Left kidney (tissue), 8 donors: ENCODE measurements at places on chromosomes 4 and X. TPM values are rescaled to one million over a fixed set of nuclear protein-coding genes. Genes with fewer than 3 reads are reported as not detected.

- no peak for DNase-seq
These were observed 99.0 kb downstream of the ANOS1 start for GRCh38 chrX:8632924-8633323.

DNA sequence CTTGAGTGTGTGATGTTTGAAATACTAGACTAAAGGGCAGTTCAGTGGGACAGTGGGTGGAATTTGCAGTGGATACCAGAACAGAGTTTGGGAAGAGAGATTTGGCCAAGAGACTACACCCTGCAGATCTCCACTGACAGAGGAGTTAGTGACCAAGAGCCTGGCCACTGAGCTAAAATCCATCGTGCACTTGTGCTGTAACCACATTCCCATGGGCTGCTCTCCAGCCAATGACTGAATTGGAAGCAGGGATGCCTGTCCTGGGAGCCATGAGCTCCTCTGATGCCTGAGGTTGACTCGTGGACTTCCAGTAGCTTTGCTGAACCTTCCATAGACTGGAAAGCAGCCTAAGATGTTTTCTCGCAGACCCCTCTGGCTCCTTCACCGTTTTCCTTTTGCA lies 296.1 kb downstream of the TRIML1 start:
- DNase-seq = no peak

GRCh38 chr4:79584902-79585301 lies 176.9 kb upstream of the GK2 start:
- DNase-seq = no peak

DNA sequence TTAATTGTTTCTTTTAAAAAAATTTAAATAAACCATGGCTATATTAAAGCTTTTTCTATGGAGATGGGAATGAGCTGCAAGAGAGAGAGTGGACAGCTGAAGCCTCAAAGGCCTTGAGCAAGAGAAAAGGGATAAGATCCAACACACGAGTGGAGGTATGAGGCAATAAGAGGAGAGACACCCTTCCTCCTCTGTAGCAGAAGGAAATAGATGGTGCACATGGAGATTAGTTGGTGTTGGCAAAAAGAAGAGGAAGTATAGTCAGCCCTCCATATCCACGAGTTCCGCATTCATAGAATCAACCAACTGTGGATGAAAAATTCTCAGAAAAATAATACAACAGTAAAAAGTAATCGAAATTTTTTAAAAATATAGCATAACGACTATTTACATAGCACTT lies 3.2 kb downstream of the CXorf38 start:
- no peak for DNase-seq

TMEM150C gene
- 34.5 TPM for polyA plus RNA-seq

ADGRG4 gene
- polyA plus RNA-seq = not detected

MANBA gene
- polyA plus RNA-seq = 23.9 TPM

DNA sequence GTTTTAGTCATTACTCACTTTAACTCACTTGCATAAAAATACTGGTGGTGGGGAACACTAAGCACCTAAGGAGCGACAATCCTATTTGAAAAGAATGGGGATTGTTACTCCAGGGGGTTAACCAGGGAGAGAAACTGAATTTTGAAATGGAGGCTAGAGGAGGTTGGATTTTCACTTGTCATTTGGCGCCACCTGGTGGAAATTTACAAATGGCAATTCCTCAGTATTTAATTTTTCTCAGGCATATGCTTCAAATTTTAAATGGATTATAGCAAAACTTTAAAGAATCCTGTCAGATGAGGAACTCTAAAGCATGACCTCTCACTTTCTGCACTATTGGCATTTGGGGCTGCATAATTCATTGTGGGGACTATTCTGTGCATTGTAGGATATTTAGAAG lies 2.7 kb upstream of the GEMIN8 start:
- peak; percentile 50 for DNase-seq

SSX2 gene
- not detected for polyA plus RNA-seq

DNA sequence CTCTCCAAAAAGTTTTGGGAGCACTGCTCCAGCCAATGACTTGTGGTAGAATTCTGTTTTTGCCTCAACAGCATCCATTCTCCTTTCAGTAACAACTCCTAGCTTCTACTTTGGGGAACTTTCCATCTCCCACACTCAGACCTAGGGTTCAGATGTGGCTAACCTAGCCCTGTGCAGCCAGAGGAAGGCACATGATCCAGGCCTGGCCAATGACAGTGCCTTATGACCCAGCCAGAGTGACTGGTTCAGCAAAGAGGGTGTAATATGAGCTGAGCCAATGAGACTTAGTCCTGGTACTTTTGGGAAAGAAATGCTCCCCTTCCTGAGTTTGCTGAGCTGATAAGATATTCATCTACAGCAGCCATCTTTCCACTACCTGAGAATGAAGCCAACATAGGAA lies 5.4 kb upstream of the USP46 start:
- DNase-seq = no peak

GRCh38 chr4:111480510-111480909 lies 664.7 kb upstream of the FAM241A start:
- no peak for DNase-seq

- no peak for DNase-seq
These were observed 1075.0 kb upstream of the TENM3 start for GRCh38 chr4:181168011-181168805.

DNA sequence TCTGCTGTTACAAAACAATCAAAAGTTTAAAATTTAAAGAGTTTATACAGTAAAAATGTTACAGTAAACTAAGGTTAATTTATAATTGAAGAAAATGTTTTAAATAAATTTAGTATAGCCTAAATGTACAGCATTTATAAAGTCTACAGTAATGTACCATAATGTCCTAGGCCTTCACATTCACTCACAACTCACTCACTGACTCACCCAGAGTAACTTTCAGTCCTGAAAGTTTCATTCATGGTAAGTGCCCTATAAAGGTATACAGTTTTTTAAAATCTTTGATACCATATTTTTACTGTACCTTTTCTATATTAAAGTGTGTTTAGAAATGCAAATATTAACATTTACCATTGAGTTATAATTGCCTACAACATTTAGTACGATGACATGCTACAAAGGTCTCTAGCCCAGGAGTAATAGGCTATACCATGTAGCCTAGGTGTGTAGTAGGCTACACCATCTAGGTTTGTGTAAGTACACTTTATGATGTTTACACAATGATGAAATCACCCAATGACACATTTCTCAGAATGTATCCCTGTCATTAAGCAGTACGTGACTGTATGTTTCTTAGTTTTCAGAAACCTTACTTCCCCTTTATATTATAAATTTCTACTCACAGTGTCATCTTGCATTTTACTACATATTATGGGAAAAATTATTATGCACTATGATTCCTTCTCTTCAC lies 320.8 kb downstream of the ADAM29 start:
- DNase-seq = no peak

SPACA5 gene
- 0.58 TPM for polyA plus RNA-seq

DCHS2 gene
- 8.4 TPM for polyA plus RNA-seq

- DNase-seq = peak; percentile 30
These were observed 82.1 kb upstream of the IQCM start for GRCh38 chr4:149897783-149898182.

DNA sequence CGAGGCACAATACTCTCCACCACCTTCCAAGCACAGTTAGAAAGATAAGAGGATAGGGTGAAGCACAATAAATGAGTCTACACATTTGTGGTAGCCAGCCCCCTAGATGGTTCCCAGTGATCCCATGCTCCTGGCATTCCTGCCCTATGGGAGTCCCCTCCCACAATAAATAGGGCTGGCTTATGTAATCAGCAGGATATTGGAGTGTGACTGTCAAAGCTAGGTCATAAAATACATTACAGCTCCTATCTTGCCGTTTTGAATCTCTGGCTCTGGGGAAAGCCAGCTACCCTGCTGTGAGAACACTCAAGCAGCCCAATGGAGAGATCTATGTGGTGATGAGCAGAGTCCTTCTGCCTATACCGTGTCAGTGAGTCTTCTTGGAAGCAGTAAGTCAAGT lies 198.7 kb upstream of the NOCT start:
- no peak for DNase-seq

- DNase-seq = no peak
These were observed 1348.8 kb downstream of the STIM2 start for GRCh38 chr4:28209371-28209924.

GRCh38 chr4:48704091-48704802 lies 75.8 kb downstream of the FRYL start:
- no peak for DNase-seq

GRCh38 chr4:15836362-15836761 lies 58.2 kb downstream of the CD38 start:
- DNase-seq = no peak

DNA sequence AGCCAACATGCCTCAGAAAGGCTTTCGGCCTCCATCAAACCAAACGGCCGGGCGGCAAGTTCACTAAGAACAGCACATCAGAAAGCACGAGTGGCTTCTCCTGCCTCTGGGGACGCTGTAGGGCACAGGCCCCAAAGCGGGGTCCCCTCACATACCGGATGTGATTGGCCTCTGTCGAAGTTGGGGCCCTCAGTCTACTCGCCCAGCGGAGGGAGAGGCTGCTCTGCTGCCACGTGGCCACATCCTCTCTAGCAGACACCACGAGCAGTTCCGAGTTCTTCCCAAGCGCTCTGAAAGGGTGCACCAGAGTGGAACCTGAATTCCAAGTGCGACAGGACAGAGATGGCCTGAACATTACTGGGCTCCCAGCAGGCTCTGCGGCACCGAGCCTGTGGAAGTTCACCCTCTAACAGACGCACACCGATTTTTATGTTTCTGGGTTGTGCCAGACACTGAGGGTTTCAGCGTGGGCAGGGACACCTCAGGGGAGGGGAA lies 21.1 kb downstream of the NOP14 start:
- DNase-seq = no peak

RPA4 gene
- not detected for polyA plus RNA-seq

DNA sequence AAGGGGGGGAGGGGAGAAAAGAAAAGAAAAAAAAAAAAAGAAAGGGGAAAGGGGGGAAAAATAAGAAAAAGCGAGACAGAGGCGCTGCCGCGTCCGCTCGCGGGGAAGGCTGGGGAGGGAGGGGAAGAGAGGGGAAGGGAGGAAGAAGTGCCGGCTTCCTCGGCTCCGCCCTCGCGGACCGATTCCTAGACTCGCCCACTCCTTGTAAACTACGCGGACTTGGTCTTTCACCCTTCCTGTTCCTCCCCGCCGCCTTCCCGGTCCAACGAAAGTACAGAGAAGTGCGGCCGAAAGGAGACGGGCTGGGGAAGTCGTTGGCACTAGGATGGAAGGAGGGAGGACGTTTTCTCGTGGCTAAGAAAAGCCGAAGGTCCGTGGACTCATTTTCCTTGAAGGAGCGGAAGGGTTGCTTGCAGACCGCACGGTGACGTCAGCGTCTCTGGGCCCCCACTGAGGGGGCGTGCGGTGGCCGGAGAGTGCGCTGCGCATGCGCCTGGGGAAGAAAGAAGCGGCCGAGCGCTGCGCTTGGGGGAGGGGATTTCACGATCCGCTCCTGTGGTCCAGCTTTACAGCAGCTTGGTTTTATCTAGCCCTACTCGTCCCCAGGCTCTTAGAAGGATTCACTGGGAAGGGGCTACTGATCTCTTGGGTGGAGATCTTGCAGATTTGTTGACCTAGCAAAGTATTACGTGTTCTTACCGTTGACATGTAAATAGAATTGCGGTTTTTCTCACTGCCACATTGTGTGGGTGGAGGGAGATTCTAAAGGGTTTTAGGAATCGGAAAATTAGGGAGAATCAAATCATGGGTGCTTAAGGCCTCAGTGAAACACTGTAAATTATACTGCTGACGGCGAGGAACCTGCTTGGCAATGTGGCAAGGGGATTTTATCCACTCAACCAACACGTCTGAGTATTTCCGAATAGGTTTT lies at the start of gene CCNI:
TSS of gene CCNI (minus strand) at position 121 of the 931 bp plus-strand sequence. CDS start 9,627 bp downstream, outside the sequence.
- peak; percentile 98 for DNase-seq

DNA sequence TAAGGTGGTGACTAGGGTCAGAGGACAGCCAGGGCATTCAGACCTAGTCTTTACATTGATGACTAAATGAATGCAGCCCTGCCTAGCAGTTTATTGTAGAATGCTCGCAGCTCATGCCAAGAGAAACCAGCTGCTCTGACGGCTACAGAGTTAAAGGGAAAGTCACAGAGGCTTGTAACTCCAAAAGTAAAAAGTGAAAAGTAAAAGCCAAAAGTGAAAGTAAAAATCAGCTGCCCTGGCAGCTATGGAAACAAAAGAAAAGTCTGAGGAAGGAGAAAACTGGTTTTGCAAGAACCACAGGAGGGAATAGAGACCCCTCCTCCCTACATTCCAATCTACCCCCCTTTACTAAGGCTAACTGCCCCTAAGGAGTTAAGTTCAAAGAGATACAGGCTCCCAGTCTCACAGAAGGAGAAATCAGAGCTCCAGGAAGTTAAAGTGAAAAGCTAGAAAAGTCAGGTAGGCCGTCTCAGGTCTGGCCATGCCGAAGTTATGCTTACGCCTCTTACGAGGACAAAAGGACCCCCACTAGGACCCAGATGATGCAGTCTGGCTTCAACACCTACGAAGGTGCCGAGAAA lies 6.0 kb downstream of the GAGE10 start:
- peak; percentile 48 for DNase-seq

- peak; percentile 34 for DNase-seq
These were observed 44.0 kb upstream of the TLR2 start for GRCh38 chr4:153639833-153640802.

DNA sequence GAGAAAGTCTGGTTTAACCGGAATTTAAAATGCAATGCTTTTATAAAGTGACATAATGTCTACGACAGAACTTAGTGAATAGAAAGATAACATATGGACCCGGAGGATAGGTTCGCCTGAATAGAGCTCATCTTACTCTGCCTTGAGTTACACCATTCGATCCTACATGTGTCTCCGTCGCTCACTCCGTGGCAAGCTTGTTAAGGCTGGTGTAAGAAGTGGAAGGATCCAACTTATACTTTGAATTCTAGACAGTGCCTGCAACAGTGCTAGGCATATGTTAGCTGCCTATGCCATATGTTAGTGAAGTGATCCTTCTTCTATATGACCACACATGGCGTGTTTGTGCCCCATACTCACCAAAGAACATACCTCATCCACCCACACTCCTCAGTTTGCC lies 50.9 kb downstream of the SEL1L3 start:
- DNase-seq = no peak

- no peak for DNase-seq
These were observed 350.4 kb downstream of the SPRY1 start for GRCh38 chr4:123747016-123747415.

DNA sequence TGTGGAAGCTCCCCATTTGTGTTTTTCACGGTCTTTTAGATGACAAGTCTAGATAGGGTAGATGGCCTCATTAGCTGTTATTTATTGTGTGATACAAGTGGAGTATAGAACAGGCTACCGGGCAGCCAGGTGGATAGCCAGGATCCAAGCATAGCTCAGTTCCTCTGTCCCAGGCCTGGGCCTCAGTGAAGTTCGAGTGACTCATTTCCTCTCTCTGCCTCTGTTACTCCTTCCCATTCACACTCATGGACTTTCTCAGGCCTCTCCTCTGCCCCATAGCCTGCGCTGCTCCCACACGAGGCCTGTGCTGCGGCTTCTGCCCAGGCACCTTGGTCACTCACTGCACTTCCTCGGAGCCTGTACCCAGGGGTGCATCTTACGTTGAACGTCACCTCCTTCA lies 54.5 kb downstream of the TENM3 start:
- no peak for DNase-seq

MAGEA10 gene
- polyA plus RNA-seq = not detected

DCTD gene
- 119 TPM for polyA plus RNA-seq

- no peak for DNase-seq
These were observed 35.1 kb upstream of the SMIM31 start for GRCh38 chr4:164718827-164719226.

GRCh38 chrX:104659005-104659744 lies 93.2 kb downstream of the IL1RAPL2 start:
- DNase-seq = no peak
